Cardiac septum (tissue), 1 donor: ENCODE measurements at places on chromosomes 12 and 14. TPM values are rescaled to one million over a fixed set of nuclear protein-coding genes. Genes with fewer than 3 reads are reported as not detected.

GRCh38 chr14:20986811-20987210, 3.0 kb upstream of the METTL17 start:
- no peak for DNase-seq

DNA sequence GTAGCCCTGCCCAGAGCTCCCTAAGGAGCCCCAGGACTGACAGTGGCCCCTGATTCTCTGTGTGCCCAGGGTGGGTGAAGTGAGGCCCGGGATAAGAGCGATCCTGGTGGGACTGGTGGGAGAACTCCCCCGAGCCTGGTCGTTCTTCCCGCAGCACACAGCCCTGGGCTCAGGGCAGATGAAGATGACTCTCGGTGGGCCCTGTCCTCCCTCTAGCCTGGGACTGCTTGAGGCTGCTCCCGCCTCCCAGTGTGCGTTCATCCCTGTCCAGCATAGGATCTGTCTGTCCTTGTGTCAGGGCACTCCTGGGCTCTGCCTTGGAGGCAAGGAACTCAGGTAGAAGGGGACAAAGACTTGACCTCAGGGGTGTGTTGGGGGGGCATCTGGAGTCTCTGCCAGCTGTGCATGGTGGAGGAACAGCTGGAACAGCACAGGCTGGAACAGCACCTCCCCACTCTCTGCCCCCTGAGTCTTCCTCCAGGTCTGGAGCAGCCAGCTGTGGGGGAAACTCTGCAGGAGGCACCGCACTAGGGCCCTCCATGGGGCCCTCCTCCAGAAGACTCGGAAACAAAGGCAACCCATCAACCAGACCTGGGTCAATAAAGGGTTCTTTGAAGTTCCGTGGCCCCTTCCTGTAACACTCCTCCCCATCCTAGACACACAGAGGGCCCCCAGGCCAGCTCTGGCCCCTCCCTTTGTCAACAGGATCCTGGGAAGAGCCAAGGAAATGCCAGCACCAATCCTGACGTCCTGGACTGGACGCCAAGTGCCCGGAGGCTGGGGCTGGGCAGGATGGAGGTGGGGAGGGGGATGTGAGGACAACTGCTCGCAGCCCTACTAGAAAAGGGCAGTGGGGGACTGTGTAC, 15.9 kb downstream of the FAIM2 start:
- no peak for DNase-seq

DNA sequence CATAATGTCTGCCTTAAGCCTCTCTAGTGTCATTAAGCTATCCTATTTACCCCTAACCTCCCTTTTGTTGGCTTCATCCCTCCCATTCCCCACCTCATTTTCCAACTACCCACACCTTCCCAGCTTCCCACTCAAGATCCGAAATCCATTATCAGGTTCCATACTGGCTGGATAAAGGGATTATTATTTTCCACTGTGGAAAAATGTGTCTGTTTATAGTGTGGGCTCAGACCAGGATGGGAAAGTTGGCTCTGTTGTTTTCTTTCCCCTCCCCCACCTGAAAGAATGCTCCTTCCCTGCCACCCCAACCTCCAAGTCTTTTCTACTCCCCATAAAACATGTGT, 49.8 kb downstream of the SUSD6 start:
- no peak for DNase-seq

- DNase-seq, result no peak
Measured at GRCh38 chr12:98733667-98734350, 88.7 kb downstream of the APAF1 start.

The C12orf50 gene
- 0.05 TPM for total RNA-seq

DNA sequence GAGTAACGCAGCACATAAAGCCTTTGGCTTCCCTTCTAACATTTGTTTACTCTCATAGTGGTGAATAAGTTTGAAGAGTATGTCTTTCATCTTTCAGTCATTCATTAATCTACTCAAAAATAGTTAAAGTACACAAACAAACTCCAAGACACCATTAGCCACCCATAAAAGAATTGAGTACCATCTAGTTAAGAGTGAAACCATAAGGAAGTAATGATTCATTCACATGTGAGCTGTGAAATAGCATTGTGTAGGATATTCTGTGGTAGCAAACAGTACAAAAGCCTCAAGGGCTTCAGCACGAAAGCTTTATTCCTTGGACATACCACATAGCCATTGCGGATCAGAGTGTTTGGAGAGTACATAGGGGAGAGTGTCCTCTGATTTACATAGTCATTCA, 13.9 kb downstream of the SYT1 start:
- no peak for DNase-seq

DNA sequence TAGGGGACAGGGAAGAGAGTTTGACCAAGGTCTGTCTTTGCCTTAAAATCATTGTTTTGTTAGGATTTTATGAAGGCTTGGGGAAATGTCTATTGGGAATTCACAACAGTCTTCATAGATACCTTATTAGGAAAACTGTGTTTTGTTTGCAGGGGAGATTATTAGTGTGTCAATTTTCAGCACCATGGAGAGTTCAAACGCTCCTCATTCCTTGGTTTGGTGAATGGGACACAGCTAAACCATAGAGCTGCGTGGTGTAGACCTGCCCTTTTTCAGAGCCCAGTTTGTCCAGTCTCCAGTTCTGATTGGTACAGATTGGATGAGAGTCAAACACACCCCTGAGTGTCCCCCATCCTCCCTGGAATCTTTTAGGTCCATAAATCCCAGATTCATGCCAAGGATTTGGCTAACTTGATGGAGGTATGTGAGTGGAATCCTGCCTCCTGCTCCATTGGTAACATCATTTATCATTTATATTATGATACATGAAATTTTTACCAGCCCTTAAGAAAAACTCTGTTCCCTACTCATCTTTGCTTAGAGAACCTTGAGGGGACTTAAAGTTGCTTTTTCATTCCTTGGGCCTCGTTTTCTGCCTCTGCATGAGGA, 12.0 kb downstream of the NGDN start:
- DNase-seq, result no peak

The POTEM gene
- total RNA-seq, result not detected

The FGD4 gene
- 19.4 TPM for total RNA-seq

GRCh38 chr14:61480704-61481285, 159.4 kb downstream of the PRKCH start:
- no peak for DNase-seq

- DNase-seq, result no peak
Measured at GRCh38 chr12:118038137-118038536, 21.6 kb downstream of the RFC5 start.

DNA sequence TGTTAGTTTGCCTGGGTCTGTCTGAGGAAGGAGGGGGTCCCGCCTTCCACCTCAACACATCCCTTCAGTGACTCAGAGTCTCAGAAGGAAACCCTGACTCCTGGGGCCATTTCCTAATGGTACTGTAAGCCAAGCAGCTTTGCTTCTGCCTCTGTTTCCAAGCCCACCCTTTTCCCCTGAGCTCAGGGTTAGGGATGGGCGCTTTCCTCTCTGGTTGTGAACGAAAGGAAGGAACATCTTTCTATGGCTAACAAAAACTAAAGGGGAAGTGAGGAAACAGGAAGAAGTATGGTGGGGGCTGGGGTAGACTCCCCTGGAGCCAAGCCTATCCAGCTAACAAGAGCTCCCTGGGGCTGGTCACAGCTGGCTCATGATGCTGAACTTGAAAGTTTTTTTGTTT, 11.6 kb upstream of the UNC119B start:
- no peak for DNase-seq

- no peak for DNase-seq
Measured at GRCh38 chr12:107134558-107134957, 41.2 kb upstream of the CRY1 start.

DNA sequence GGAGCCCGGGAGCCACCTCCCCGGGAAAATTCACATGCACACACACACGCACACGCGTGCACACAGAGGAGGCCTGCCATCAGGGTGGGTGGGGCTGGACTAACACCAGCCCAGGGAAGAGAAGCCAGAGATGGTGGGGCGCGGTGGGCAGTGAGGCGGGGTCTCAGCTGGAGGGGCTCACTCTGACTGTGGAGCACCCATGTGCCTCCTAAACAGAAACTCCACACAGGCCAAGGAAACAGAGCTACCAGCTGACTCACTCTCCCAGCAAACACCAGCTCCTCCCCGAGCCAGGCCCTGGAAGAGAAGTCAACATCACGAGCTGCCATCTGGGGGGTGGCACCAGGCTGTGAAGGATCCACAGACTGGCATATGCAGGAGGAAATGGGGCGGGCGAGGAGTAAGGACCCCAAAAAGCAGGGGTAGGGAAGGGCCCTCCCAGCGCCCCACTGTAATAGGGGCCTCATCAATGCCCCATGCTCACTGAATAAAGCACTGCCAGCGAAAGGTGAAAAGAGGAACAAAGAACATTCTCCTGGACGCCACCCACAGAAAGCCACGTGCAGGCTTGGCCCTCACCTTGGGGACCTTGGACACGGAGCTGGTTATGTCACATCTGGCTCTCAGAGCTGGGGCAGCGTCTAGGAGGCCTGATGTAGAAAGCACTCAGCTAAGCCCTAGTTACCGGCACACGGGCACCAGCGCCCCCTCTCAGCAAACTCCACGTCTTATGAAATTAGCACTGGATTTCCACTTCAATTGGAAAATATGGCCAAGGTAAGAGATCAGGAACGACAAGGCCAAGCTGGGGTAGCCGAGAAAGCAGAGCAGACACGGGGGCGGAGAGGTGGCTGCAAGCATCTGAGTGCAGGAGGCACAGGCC, 8.4 kb upstream of the INF2 start:
- no peak for DNase-seq

DNA sequence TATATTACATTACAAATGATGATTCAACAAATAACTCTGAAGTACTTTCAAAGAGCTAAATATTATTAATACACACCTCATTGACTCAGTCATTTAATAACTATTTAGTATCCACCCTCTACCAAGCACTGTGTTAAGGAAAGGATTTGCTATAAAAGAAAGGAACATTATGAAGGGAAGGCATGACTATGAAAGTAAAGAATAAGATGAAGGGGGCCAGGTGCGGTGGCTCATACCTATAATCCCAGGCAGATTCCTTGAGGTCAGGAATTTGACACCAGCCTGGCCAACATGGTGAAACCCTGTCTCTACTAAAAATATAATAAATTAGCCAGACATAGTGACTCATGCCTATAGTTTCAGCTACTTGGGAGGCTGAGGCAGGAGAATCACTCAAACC, 107.9 kb downstream of the PLCZ1 start:
- no peak for DNase-seq

DNA sequence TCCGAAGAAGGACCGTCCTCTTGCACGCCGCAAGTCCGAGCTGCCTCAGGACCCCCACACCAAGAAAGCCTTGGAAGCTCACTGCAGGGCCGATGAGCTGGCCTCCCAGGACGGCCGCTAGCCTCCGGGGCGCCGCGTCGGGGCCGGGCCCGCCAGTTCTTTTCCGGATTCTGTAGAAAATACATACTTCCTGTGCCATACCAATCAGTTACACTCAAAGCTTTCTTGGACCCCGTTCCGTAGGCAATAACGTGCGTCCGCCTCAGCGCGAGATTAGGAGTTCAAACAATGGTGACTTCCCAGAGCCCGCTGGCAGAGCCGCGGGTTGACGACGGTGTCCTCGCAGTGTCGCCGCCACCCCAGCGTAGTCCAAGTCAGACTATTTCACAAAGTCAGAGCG, 39.2 kb upstream of the DYNC1H1 start:
- DNase-seq, result peak; percentile 47

- DNase-seq, result no peak
Measured at GRCh38 chr14:94332063-94332583, 9.0 kb upstream of the SERPINA6 start.

GRCh38 chr14:94028450-94028826, 2.3 kb downstream of the OTUB2 start:
- no peak for DNase-seq

GRCh38 chr14:92037989-92038388, 1.9 kb downstream of the TRIP11 start:
- DNase-seq, result no peak

The CCNK gene
- 31.2 TPM for total RNA-seq

The TOMM20L gene
- not detected for total RNA-seq
